ENCODE measurements at places on chromosomes 4 and X. TPM values are rescaled to one million over a fixed set of nuclear protein-coding genes. Genes with fewer than 3 reads are reported as not detected.
A peak's percentile ranks its signal among the peaks of the same experiment; 100 is the strongest.

The SYTL5 gene
- not detected for total RNA-seq

The ESX1 gene
- not detected for total RNA-seq

GRCh38 chr4:76377911-76378310, 43.0 kb downstream of the CCDC158 start:
- DNase-seq, result no peak

DNA sequence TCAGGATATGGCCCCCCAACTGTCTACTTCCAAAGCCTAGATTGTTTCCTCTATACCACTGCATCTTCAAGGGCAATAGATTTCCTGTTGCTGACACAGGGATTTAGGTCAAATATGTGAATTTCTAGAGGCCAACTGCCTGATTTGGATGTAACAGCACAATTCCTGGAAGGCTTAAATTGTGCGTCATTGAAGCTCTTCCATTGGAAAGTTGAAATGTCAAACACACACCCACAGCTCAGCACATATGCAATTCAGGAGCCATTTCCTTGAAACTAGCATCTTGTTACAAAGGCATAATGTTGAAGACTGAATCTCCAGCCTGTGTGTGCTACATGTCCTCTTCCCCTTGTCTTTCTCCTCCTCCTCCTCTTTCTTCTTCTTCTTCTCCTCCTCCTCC, 158.6 kb downstream of the STK32B start:
- no peak for DNase-seq

DNA sequence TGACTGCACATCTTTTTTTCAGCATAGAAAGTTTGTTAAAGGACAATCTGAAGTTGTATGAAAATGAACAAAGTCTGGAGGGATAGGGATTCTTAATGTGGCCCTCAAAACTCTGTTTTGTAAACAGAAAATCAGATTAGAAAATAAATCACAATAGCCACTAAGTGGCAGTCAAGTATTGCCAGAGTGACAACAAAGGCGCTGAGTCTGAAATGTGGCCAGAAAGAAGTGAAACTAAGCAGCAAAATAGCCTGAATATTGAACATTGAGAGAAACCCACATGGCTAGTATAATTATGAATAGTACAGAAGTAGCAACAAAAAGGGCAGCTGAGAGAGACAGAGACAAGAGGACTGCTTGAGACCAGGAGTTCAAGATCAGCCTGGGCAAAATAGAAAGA, 81.1 kb upstream of the CT45A1 start:
- DNase-seq, result peak; percentile 28

GRCh38 chr4:57098941-57099340, 11.2 kb downstream of the IGFBP7 start:
- no peak for DNase-seq
